ENCODE measurements at places on chromosomes 5 and 9. TPM values are rescaled to one million over a fixed set of nuclear protein-coding genes. Genes with fewer than 3 reads are reported as not detected.

ABLIM3 gene
- total RNA-seq, result 5.6 TPM

ANAPC2 gene
- 91.0 TPM for total RNA-seq

RASEF gene
- 10.8 TPM for total RNA-seq

- no peaks in the 10 kb centered on the region for H3K36me3 ChIP-seq
- DNase-seq, result no peak
- H3K4me3 ChIP-seq, result no peak overlapping the region
- H3K4me1 ChIP-seq, result peaks cover 18% of the 10 kb centered on the region
Observed at GRCh38 chr5:159511570-159511969, 181.3 kb upstream of the IL12B start.

DNA sequence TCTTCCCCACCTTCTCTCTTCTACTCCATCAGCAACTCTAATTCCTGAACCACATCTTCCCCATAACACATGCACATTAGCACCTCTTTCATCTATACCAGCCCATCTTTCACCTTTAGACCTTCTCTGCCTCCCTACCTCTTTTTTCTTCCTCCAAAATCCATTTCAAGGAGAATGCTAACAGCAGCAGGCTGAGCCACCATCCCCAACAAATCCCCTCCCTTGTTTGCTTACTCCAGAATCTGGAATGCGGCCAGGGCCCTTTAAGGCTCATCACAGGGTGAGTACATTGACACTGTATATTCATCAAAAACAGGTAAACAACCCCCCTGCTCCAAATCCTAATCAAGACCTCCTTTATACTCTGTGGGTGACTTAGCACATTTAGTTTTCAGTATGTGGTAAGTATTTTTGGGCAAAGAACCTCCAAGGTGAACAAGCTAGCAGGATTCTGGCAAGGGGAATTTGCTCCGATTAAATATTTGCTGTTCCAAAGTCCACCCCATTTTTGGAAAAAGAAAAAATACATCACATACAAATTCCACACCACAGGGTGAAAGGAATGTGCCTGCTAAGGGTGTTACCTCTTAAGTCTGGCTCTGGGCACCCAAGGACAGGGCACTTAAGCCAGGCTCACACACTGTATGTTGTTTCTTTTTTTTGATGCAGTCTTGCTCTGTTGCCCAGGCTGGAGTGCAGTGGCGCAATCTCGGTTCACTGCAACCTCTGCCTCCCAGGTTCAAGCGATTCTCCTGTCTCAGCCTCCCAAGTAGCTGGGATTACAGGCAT, 71.4 kb downstream of the SERINC5 start:
- no peaks in the 10 kb centered on the region for H3K27me3 ChIP-seq
- no peak overlapping the region for H3K4me3 ChIP-seq
- DNase-seq, result no peak
- H3K27ac ChIP-seq, result peak overlapping the region; percentile 59
